SHP77 (cell line): ENCODE measurements at places on chromosomes 2 and 18.

- no peak for DNase-seq
Measured at GRCh38 chr2:114007436-114007835, 117.5 kb downstream of the ACTR3 start.

- peak; percentile 46 for DNase-seq
Measured at GRCh38 chr2:11342551-11343367, 1.7 kb downstream of the ROCK2 start.

DNA sequence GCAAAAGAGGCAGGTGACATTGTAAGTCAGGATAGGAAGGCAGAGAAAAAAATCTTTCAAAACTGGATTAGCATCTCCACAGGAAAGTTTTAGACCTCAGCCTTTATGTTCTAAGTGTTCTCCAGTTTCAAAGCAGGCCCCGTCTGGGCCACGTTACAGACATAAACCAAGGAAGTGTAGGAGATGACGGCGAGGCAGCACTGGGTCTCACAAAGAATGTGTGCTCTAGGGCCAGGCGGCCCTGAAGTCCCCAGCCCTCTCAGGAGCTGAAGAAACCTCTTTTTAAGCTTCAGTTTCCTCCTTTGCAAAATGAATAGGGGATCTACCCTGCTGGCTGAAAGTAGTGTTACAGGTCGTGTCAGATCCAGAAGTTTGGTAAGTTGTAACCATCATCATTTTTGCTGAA, 81.7 kb downstream of the SPRED2 start:
- no peak for DNase-seq

- no peak for DNase-seq
Measured at GRCh38 chr2:233290051-233290845, 17.4 kb upstream of the SAG start.

DNA sequence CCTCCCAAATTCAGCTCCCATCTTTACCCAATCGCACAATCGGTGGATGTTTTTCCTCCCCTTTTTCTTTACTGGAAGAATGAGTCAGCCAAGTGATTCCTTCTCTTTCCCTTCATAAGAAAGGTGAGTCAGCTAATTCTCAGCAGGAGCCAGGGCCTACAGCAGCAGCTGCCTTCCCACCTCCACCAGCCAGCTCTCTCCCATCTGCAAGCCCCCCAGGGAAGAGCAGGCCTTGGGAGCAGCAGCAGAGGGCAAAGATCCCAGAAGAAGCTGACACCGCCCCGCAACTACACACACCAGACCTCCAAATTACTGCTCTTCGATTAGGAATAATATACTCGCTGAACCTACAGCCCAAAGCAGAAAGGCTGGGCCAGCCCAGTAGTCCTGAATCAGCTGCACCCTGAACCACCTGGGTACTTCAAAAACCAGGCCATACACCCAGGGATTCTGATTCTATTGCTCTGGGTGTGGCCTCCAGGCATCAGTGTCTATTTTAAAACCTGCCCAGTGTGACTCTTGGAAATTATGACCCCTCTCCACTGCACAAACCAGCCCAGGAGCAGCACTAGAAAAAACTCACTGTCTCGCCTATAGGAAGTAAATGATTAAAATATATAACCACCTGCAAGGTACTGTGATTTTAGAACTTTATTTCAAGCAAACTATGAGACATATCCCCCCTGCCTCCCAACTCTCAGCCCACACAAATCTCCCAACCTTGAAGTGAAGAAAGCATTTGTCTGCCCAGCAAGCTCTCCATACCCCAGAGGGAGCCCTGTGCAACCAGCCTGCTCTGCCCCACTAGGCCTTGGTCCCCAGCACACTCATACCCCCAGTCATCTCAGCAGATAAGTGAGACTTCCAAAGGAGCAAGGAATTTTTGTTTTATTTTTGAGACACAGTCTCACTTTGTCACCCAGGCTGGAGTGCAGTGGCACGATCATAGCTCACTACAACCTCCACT, 7.3 kb downstream of the SFXN5 start:
- no peak for DNase-seq

- no peak for DNase-seq
Measured at GRCh38 chr18:9287036-9287435, 47.5 kb upstream of the TWSG1 start.

DNA sequence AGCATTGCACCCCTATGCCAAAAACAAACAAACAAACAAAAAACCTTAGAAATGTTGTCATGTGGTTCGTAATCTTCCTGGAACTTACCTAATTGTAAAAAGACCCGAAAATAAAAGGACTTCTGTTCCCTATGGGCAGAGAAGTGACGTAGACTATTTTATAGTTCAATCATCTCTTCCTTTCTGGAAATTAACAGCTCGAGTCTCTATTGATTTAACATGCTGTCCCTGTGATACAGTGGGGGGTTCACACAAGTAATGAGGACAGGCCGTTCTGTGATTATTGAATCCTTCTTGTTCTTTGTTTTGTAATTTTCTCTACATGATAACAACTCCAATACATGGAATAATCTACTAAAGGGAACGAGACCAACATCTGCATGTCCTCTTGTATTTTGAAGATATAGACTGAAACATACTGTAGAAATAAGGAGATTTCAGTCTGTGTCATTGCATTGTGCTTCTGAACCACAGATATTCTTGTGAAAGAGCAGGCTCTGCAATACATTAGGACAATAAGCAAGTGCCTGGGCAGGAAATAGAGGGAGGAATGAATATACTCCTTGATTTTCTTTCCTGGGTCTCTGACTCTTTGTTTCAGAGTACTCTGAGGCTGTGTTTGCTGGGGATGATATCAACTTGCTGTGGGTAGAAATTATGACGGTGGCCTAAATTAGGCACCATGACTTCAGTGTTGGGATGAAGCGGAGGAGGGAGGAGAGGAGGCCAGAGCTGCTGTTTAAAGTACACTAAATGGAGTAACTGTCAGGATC, 65.7 kb upstream of the PPM1B start:
- DNase-seq = no peak
